B cell (primary cell): ENCODE measurements at places on chromosomes 4 and X.
A peak's percentile ranks its signal among the peaks of the same experiment; 100 is the strongest.

GRCh38 chrX:45449982-45450381 is 249.3 kb upstream of the DIPK2B start:
- DNase-seq: no peak

- peak; percentile 48 for DNase-seq
Observed at GRCh38 chrX:104922206-104922621, 298.3 kb downstream of the TEX13A start.

GRCh38 chr4:4641661-4642495 is 100.0 kb upstream of the STX18 start:
- no peak for DNase-seq

DNA sequence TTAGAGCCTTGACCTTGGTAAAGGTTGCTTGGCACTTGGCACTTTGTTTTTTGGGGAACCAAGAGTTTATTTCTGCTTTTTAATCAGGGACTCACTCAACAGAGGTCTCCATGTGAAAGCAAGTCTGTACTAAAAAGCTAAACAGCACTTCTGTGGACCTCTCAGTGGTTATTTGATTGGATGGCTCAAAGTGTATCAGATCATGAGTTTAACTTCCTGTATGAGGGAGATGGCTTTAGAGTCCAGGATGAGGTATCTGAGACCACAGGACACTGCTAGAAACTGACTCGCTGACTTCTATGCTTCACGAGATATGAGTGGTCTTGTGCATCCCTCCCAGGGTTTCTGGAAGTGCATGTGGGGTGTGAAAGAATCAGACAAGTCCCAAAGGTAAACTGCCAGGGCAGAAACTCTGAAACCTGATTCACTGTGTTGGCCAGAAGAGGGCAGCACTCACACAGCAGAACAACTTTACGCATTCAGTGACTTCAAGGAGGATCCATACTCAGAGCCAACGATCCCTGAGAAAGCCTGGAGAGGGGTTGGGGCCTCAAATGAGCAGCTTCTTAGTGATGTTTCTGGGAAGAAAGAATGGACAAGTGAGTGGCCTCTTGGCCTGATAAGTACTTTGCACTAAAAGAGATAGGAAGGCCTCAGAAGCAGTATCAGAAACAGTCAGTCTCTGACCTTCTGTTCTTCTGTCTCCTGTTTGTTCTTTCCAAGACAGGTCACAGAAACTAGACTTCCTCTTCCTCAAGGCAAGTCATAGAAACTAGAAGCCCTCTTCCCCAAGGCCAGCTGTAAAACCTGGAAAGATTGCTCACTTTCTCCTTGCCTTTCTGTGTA is 220.3 kb upstream of the CXCL13 start:
- peak; percentile 64 for DNase-seq

- no peak for DNase-seq
Observed at GRCh38 chr4:89737888-89738287, 99.1 kb downstream of the SNCA start.

DNA sequence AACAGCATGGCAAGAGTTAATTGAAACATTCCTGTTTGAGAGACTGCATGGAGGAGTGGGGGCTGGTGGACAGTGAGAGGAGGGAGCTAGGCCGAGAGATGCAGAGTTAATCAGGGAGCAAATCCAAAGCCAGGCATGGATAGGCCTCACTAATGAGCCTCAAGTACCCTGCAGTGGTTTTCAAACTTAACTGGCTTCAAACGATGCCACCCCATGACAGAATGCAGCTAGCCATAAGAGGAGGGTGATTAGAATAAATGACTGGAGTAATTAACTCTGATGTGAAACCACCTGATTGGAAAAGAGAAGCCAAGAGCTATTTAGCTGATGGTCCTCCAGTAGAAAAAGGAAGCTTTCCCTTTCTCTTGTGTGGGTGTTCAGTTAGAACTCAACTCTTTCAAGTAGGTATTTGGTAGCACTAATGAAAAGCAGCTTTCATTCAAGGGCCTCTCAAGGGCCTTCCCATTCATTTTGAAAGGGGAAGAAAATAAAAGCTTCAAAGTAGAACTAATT is 215.4 kb upstream of the MAB21L2 start:
- no peak for DNase-seq

DNA sequence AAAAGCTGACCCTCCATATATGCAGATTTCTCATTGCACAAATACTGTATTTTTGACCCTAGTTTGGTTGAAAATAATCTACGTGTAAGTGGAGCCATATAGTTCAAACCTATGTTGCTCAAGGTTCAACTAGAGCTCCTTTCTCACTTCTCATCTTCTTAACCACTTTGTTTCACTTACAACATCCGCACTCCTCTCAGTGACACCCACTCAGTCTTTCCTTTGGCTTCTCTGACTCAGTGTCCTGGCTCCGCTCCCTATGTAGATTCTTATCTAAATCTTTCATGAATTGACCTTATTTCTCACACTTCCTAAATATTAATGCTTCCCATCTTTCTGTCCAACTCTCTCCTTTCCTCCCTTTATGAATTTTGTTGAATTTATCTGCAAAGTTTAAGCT is 32.9 kb upstream of the DKK2 start:
- no peak for DNase-seq

DNA sequence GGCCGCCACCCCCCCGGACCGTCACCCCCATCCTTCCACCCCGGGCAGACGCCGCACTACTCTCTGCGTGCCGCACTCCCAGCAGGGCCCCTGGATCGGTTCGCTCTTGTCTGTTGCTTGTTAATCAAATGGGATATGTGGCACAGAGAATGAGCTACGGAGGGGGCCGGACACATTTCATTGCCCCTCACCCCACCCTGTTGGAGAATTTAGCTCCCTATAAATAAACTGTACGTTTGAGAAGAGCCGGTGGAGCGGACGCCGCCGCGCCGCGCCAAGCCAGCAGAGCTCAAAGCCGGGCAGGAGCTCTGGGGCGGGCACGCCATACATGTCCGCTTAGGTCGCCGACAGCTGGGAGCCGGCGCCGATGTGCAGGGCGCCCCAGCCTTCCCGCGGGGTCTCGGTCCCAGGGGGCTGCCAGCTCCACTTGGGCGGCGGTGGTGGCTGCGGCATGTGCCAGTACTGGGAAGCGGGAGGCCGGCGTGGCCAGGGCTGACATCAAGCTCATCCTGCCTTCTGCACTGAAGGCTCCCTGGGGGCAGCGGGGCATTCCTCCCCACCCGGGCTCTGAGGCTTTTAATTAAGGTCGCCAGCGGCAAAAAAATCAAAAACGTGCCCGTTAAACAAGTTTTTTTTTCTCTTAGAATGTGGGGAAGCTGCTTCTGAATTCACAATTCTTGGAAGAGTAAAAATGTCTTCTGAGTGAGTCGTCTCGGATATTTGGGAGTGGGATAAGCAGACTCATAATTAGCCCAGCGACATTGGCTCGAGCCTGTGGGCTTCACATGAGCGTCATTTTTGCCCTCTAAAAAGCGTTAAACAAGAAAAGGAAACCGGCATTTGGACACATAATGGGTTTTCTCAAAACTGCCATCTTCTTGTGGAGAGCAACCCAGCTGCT is 1.1 kb upstream of the PCDH19 start:
- peak; percentile 17 for DNase-seq
